ENCODE measurements at places on chromosomes 11 and 22. TPM values are rescaled to one million over a fixed set of nuclear protein-coding genes. Genes with fewer than 3 reads are reported as not detected.

DNA sequence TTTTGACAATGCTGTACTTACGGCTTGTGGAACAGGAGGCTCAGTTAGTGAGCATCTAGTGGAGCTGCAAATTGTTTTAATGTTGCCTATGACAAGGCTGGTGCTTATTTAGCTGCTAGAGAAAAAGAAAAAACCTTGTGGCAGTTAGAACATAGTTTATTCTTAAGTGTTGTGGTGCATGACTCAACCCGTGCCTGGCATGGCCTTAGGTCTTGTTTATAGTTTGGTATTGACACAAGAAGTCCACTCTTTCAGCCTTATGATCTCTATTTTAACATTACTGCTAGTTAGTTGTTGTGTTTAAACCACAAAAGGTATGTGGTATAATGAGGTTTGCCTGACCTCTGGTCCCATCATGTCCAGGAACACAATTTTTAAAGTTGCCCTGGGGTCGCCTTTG is 744.6 kb downstream of the FAM181B start:
- H3K4me1 ChIP-seq, result no peaks in the 10 kb centered on the region
- H3K27ac ChIP-seq, result no peak overlapping the region
- DNase-seq, result no peak
- H3K4me3 ChIP-seq, result no peak overlapping the region

DNA sequence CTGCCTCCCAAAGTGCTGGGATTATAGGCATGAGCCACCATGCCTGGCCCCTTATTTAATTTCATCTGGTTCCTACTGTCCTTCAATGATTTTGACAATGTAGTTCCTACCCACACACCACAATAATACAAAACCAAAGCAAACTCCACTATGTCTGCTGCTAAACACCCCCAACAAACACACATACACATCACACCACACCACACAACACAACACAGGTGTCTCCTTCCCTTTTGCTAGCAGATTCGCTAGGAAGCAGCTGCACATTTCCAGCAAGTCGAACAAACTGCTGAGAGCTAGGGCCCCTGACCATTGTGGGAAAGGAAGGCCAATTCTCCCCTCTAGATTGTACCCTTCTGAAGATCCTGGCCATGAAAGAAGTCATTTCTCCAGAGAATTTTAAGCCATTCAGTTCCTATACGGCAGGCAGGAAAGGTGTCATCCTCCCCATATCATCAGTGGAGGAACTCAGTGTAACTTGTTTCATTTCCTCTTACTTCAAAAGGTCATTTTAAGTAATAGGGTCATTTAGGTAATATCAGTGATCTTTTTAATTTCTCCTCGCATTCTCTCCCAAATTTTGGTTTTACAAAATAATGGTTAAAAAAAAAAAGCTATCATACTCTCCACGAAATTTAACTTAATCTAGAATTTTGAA is 18.5 kb downstream of the NUMA1 start:
- no peaks in the 10 kb centered on the region for H3K27me3 ChIP-seq
- H3K36me3 ChIP-seq, result no peaks in the 10 kb centered on the region
- H3K4me1 ChIP-seq, result no peaks in the 10 kb centered on the region
- DNase-seq, result no peak

- no peaks in the 10 kb centered on the region for H3K27me3 ChIP-seq
- no peak overlapping the region for H3K27ac ChIP-seq
- no peak overlapping the region for H3K4me3 ChIP-seq
- H3K4me1 ChIP-seq, result no peaks in the 10 kb centered on the region
- no peaks in the 10 kb centered on the region for H3K36me3 ChIP-seq
- DNase-seq, result no peak
Measured at GRCh38 chr11:121018746-121019145, 5.2 kb upstream of the TBCEL start.

- no peaks in the 10 kb centered on the region for H3K4me1 ChIP-seq
- H3K36me3 ChIP-seq, result no peaks in the 10 kb centered on the region
- H3K27me3 ChIP-seq, result no peaks in the 10 kb centered on the region
- H3K4me3 ChIP-seq, result no peak overlapping the region
Measured at GRCh38 chr22:32628628-32629572, 154.3 kb downstream of the FBXO7 start.

DNA sequence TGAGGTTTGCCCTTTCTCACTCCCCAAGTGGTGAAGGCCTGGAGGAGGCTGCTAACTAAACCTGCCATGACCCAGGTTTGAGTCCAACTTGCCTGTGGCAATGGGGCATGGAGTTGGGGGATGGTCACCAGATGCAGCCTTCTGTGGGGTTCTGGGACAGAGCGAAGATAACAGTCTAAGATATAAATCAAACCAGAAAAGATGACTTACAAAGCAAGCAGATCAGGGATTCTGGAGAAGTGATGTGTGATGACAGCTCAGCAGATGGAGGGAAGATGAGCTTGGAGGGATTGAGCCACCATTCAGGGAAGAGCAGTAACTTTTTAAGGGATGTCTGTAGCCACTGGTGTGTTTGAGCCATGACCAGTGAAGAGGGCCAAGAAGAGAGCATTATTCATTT is 63.6 kb downstream of the MTNR1B start:
- no peak overlapping the region for H3K4me3 ChIP-seq
- no peak overlapping the region for H3K27ac ChIP-seq
- H3K27me3 ChIP-seq, result no peaks in the 10 kb centered on the region

- H3K27me3 ChIP-seq, result peaks cover 4% of the 10 kb centered on the region
- no peaks in the 10 kb centered on the region for H3K36me3 ChIP-seq
- no peak for DNase-seq
- H3K4me3 ChIP-seq, result no peak overlapping the region
Measured at GRCh38 chr11:128391811-128392210, 195.5 kb downstream of the ETS1 start.

GRCh38 chr11:119615882-119616196 is 113.2 kb downstream of the NECTIN1 start:
- no peaks in the 10 kb centered on the region for H3K27me3 ChIP-seq
- DNase-seq, result no peak
- peaks cover 8% of the 10 kb centered on the region for H3K4me1 ChIP-seq
- no peak overlapping the region for H3K4me3 ChIP-seq

- peaks cover 11% of the 10 kb centered on the region for H3K4me1 ChIP-seq
- no peak for DNase-seq
- H3K27me3 ChIP-seq, result no peaks in the 10 kb centered on the region
Measured at GRCh38 chr22:37659897-37660708, 1.6 kb downstream of the PDXP start.

DNA sequence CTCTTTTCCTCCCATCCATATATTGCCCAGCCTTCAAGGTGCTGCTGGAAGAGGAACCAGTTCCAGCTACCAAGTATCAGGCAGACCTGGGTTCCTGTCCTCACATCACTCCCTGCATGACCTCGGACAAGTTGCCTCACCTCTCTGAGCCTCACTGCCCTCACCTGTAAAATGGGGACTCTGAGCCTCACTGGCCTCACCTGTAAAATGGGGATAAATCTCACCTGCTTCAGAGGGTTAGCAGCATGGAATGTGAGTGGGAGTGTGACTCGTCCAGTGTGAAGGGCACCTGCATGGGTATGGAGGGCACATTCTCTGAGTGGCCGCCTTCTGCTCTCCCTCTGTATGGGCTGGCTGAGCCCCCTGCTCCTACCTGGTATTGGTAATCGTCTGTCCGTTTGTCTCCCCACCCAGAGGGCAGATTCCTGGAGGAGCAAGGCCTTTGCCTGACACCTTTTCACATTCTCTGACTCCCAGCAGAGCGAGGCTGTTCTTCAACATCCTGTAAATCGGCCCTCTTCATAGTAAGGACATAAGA is 3.7 kb downstream of the GRIK4 start:
- no peak overlapping the region for H3K4me3 ChIP-seq
- H3K27me3 ChIP-seq, result no peaks in the 10 kb centered on the region
- no peak for DNase-seq
- H3K27ac ChIP-seq, result no peak overlapping the region
- no peaks in the 10 kb centered on the region for H3K36me3 ChIP-seq

DNA sequence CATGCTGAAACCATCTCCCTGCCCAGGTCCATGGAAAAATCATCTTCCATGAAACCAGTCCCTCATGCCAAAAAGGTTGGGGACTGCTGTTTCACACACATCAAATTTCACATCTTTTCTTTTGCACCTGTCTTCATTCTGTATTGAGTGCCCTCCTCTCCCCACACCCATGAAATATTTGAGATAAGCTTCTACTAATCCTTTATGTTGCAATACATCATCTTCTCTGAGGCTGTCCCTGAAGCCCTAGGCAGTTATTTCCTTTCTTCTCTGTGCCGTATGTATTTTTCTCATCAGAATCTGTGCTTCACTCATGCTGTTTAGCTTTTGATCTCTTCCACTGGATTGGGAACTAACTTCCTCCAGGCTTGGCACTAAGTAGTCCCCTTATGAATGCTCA is 40.0 kb upstream of the RRM1 start:
- H3K4me1 ChIP-seq, result no peaks in the 10 kb centered on the region
- H3K27ac ChIP-seq, result no peak overlapping the region
- H3K4me3 ChIP-seq, result no peak overlapping the region
- no peaks in the 10 kb centered on the region for H3K27me3 ChIP-seq
- no peak for DNase-seq
- no peaks in the 10 kb centered on the region for H3K36me3 ChIP-seq

DNA sequence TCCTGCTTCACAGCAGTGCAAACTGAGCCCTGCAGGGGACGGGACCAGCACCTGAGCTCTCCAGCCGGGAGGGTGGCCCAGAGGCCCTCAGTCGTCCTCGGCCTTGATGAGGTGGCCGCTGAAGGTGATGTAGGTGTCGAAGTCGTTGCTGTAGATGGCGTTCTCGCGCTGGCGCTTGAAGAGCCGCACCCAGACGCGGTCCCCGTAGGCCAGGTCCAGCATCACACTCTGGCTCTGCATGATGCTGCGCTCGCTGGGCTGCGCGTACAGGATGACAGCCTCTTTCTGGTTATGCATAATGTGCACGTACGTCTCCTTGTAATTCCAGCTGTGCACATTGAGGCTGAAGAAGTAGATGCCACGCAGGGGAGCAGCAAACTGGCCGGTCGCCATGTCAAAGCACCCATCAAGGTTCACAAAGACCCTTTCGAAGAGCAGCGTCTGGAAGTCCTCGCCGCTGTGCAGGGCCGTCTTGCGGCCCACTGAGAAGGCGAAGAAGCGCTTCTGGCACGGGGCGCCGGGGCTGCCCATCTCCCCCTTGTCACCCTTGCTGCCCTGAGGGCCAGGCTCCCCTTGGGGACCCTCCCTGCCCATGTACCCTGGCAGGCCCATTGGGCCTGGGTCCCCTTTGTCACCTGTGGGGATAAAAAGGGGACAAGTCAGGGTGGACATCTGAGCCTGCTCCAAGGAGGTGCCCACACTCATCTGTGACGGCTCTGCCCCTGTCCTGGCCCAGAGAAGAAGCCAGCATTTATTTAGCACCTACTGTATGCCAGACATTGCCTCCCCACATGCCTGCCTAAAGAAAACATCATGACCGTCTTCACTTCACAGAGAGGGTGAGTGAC is 5.7 kb downstream of the C1QTNF6 start:
- DNase-seq, result no peak
- H3K27me3 ChIP-seq, result no peaks in the 10 kb centered on the region
- no peaks in the 10 kb centered on the region for H3K36me3 ChIP-seq
- H3K4me3 ChIP-seq, result no peak overlapping the region

GRCh38 chr11:73286240-73286810 is 14.2 kb downstream of the P2RY6 start:
- H3K27ac ChIP-seq, result no peak overlapping the region
- no peak overlapping the region for H3K4me3 ChIP-seq
- 0 out of 2 replicates have a peak, but pooled peaks cover 4% of the 10 kb centered on the region for H3K4me1 ChIP-seq
- DNase-seq, result no peak
- no peaks in the 10 kb centered on the region for H3K36me3 ChIP-seq

DNA sequence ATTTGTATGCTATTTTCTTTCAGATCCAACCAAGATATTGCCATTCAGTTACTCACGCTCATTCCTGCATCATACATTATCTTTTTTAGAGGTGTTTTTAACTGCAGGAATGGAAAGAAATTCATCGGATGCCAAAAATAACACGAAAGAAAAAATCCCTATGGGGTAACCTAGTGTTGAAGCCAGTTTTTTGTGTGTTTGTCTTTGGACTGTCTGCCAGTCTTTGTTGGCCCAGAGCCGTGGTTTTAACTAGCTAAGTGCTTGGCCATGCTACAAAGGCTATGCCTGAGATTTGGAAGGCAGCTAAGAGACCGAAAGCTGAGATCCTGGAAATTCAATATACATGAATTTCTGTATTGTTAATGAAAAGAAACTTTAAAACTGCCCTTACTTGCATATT is 309.8 kb upstream of the CNTN5 start:
- no peaks in the 10 kb centered on the region for H3K27me3 ChIP-seq
- no peak overlapping the region for H3K4me3 ChIP-seq
- H3K27ac ChIP-seq, result no peak overlapping the region
- H3K36me3 ChIP-seq, result no peaks in the 10 kb centered on the region

DNA sequence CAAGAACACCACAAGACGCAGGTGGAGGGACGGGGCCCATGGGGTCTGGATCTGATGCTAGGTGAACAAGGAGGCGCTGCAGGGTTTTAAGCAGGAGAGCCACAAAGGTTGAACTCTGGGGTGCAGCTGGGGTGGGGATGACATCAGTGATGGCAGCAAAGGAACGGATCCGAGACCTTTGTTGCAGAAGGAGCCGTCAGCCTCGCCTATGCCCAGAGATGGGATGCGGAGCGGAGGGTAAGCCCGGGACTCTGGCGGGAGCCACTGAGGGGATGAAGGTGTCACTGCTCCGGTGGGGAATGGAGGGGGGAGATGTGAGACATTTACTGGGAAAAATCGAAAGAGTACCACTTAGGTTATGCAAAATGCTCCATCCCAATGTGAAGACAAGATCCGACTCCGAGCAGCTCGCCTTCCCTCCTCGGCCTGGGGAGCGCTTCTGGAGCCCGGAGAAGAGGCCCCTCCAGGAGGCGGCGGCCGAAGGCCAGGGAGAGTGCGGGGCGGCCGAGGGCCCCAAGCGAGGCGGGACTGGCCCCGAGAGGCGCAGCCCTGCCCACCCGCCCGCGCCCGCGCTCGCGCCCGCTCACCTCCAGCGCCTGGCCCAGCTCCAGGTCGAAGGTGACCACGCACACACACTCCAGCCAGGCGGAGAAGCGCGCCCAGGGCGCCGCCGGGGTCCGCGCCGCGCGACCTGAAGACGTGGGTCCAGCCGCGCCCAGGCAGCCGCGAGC is 422 bp downstream of the DENND6B start:
- peaks cover 40% of the 10 kb centered on the region for H3K4me1 ChIP-seq
- H3K36me3 ChIP-seq, result no peaks in the 10 kb centered on the region
- no peak for DNase-seq
- peak overlapping the region; percentile 83 for H3K27ac ChIP-seq

GRCh38 chr11:131385763-131386390 is 15.5 kb downstream of the NTM start:
- no peak overlapping the region for H3K27ac ChIP-seq
- DNase-seq, result no peak
- H3K4me1 ChIP-seq, result no peaks in the 10 kb centered on the region
- H3K4me3 ChIP-seq, result no peak overlapping the region

GRCh38 chr11:61897387-61898246 is 6.3 kb upstream of the FADS3 start:
- no peaks in the 10 kb centered on the region for H3K4me1 ChIP-seq
- no peak for DNase-seq
- no peaks in the 10 kb centered on the region for H3K36me3 ChIP-seq
- H3K4me3 ChIP-seq, result no peak overlapping the region
- H3K27me3 ChIP-seq, result no peaks in the 10 kb centered on the region
- no peak overlapping the region for H3K27ac ChIP-seq

- no peaks in the 10 kb centered on the region for H3K4me1 ChIP-seq
- no peak overlapping the region for H3K27ac ChIP-seq
- no peaks in the 10 kb centered on the region for H3K27me3 ChIP-seq
- DNase-seq, result no peak
Measured at GRCh38 chr11:78061921-78062311, 1.7 kb upstream of the THRSP start.

Gene C11orf97
- total RNA-seq, result not detected

Gene GLYAT
- not detected for total RNA-seq

Gene SCUBE2
- total RNA-seq, result 1.3 TPM

Gene PGA4
- not detected for total RNA-seq

Gene KRTAP5-5
- total RNA-seq, result not detected

Gene TBX1
- 3.9 TPM for total RNA-seq

Gene RHOD
- total RNA-seq, result 42.0 TPM

Gene CRYBA4
- not detected for total RNA-seq

Gene SMTNL1
- not detected for total RNA-seq

Gene KIAA1671
- total RNA-seq, result 36.8 TPM

All from HCT116 (cell line).